Pons (tissue), 1 donor: ENCODE measurements at places on chromosomes 12 and 14.

GRCh38 chr12:104455578-104456416, 951 bp upstream of the CHST11 start:
- DNase-seq, result no peak

DNA sequence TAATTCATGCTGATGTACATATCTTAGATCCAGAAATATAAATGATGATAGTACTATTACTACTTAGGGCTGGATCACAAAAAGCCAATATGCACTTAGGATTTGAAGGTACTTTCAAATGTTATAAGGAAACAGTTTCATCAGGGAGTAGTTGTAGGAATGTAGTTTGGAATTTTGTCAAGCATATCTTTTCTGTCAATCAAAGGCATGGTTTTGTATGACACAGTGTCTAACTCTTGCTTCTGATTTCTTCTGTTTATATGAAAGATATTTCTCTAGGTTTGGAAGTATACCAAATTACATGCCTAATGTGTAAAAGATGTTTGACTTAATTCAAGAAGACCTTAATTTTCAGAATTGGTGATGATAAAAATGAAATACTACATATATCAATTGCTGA, 135.7 kb downstream of the RAD51B start:
- DNase-seq, result no peak

- DNase-seq, result no peak
Observed at GRCh38 chr12:452667-453210, 7.0 kb upstream of the B4GALNT3 start.

GRCh38 chr12:94273272-94273671, 124.9 kb downstream of the PLXNC1 start:
- no peak for DNase-seq

GRCh38 chr12:116718655-116719454, 19.0 kb downstream of the SPRING1 start:
- no peak for DNase-seq
